Activated CD8-positive, alpha-beta memory T cell treated with anti-CD3 and anti-CD28 coated beads, Interleukin-2, amount 10 ng/mL, durations not matched to agents 7 days and 5 days (primary cell): ENCODE measurements at places on chromosomes 5 and 9. TPM values are rescaled to one million over a fixed set of nuclear protein-coding genes. Genes with fewer than 3 reads are reported as not detected.

The NSA2 gene
- 101 TPM for total RNA-seq

The PLCXD3 gene
- total RNA-seq: not detected

The FBXO38 gene
- 52.3 TPM for total RNA-seq

The ANGPTL2 gene
- total RNA-seq: not detected

DNA sequence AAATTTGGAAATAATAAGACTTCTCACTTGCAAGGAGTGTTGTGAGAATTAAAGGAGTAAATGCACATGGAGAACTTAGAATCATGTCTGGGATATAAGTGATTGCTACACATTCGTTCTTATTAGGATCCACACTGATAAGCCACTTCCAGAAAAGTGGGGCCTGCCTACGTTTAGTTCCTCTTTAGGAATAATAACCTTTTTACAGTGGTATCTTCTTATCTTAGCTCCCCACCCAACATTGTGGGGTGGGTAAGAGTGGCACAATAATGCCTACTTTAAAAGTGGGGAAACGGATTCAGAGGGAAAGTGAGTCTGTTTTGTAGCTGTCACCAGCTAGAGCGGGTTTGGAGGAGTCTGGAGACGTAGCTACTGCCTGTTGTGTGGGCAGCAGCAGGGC is 16.0 kb downstream of the DOCK2 start:
- peaks cover 97% of the 10 kb centered on the region for H3K4me1 ChIP-seq
- no peak for DNase-seq
- no peak overlapping the region for H3K27ac ChIP-seq

DNA sequence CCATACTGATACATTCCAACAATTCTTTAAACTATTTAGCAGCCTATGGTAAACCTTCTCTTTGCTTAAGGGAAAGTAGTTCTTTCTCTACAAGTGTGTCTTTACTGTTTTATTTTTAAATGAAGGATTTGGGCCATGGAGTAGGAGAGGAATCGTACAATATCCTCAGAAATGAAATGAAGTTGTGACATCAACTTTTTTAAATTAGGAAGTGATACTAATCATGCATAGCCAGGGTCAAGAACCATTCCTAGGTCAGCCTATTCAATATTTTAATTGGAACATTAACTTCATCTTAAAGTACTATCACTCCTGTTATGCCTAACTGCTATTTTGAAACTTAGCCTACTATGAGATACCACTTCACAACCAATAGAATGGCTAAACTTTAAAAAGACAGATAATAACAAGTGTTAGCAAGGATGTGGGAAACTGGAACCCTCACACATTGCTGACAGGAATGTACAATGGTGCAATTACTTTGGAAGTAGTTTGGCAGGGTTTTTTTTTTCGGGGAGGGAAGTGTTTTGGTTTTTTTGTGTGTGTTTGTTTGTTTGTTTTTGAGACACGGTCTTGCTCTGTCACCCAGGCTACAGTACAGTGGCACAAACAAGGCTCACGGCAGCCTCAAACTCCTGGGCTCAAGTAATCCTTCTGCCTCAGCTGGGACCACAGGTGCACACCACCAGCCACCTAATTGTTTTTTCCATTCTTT is 10.7 kb downstream of the AGTPBP1 start:
- H3K27me3 ChIP-seq: no peaks in the 10 kb centered on the region
- H3K4me1 ChIP-seq: peaks cover 66% of the 10 kb centered on the region
- no peak overlapping the region for H3K4me3 ChIP-seq

- no peaks in the 10 kb centered on the region for H3K27me3 ChIP-seq
- no peak overlapping the region for H3K27ac ChIP-seq
- H3K4me3 ChIP-seq: no peak overlapping the region
- no peaks in the 10 kb centered on the region for H3K36me3 ChIP-seq
Observed at GRCh38 chr9:115335439-115335838, 217.5 kb upstream of the TNC start.

DNA sequence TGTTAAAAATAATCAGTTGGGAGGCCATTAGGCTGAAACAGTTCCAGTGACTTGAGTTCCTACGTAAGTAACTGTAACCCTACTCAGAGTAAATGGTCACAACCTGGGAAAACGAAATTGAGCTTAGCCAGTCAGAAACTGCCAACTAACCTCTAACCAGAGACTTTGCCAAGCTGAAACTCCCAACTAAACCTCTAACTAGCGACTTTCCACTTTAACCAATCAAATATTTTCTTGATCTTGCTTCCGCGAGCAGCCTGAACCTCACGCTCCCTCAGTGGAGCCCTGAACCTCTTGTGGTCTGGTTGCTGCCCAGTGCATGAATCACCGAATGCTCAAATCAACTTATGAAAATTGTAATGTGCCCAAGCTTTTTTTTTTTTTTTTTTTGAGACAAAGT is 156.2 kb downstream of the MED10 start:
- H3K36me3 ChIP-seq: no peaks in the 10 kb centered on the region
- DNase-seq: no peak
- H3K27me3 ChIP-seq: no peaks in the 10 kb centered on the region
- no peak overlapping the region for H3K4me3 ChIP-seq

DNA sequence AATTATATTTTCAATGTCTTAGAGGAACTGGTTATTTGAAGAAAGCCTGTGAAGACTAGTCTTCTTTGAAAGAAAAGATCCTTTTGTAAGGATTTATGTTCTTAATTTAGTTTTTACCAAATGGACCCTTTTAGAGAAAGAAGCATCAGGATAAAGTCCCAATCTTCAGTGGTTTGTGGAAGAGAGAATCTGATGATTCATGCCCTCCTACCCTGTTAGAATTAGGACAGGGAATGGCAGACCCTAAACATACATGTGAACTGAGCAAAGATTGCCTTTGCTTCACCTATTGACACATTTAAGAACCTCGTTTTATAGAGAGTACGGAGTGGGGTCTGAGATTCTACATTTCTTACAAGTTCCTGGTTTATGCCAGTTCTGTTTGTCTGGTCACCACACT is 20.1 kb upstream of the TMEFF1 start:
- no peak overlapping the region for H3K27ac ChIP-seq
- H3K4me3 ChIP-seq: no peak overlapping the region
- H3K36me3 ChIP-seq: peaks cover 27% of the 10 kb centered on the region
- no peaks in the 10 kb centered on the region for H3K27me3 ChIP-seq
- no peak for DNase-seq

DNA sequence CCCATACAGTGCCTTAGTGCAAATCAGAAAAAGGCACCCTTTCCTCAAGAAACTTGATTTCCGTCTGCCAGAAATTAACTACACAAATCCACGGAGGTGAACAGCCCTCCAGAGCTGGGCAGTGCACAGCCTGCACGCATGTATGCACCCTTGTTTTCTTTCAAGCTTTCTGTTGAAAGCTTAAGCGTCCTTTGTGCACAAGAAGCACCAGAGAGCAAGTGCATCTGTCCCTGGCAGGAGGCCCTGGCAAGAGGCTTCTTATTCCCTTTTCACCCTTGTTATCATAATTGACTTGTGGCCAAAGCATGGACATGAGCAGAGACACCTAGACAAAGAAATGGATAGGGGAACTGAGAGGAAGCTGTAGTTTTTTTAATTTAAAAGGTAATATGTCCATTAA is 47.4 kb upstream of the ATG10 start:
- peaks cover 2% of the 10 kb centered on the region for H3K4me1 ChIP-seq
- no peak for DNase-seq
- no peaks in the 10 kb centered on the region for H3K36me3 ChIP-seq
- H3K4me3 ChIP-seq: no peak overlapping the region
- no peaks in the 10 kb centered on the region for H3K27me3 ChIP-seq
- H3K27ac ChIP-seq: no peak overlapping the region

- no peak within 1 kb of the TSS for H3K27ac ChIP-seq
- H3K4me1 ChIP-seq: no peaks in the 10 kb centered on the region
- H3K4me3 ChIP-seq: no peak within 1 kb of the TSS
- peak; percentile 40 for DNase-seq
- no peaks in the 10 kb centered on the region for H3K36me3 ChIP-seq
- H3K27me3 ChIP-seq: peaks cover 16% of the 10 kb centered on the region
Observed at GRCh38 chr5:128965011-128965637, at the start of gene SLC27A6. SLC27A6 (plus strand) TSS chr5:128965488; CDS start chr5:128966138, 650 bp downstream.

DNA sequence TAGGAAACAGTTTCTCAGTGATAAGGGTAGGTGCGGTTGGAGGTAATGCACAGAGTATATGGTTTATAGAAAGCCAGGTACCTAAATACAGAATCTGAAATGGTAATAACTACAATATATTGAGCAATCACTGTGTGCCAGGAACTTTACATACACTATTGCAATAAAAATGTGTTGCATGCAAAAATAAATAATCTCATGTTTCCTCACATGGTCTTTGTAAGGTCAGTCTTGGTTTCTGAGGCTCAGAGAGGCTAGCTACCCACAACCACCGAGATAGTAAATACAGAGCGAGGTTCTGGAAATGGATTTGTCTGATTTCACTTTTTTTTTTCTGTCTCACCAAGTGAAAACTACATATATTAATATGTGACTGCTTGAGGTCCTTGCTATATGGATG is 128.9 kb downstream of the CAMK4 start:
- H3K27me3 ChIP-seq: no peaks in the 10 kb centered on the region
- H3K4me1 ChIP-seq: peaks cover 5% of the 10 kb centered on the region
- peaks cover 47% of the 10 kb centered on the region for H3K36me3 ChIP-seq
- H3K27ac ChIP-seq: no peak overlapping the region
- no peak overlapping the region for H3K4me3 ChIP-seq

GRCh38 chr5:33840927-33841547 is 50.8 kb downstream of the ADAMTS12 start:
- peaks cover 4% of the 10 kb centered on the region for H3K36me3 ChIP-seq
- H3K27ac ChIP-seq: no peak overlapping the region
- H3K4me1 ChIP-seq: peaks cover 14% of the 10 kb centered on the region
- DNase-seq: peak; percentile 46
- no peak overlapping the region for H3K4me3 ChIP-seq

DNA sequence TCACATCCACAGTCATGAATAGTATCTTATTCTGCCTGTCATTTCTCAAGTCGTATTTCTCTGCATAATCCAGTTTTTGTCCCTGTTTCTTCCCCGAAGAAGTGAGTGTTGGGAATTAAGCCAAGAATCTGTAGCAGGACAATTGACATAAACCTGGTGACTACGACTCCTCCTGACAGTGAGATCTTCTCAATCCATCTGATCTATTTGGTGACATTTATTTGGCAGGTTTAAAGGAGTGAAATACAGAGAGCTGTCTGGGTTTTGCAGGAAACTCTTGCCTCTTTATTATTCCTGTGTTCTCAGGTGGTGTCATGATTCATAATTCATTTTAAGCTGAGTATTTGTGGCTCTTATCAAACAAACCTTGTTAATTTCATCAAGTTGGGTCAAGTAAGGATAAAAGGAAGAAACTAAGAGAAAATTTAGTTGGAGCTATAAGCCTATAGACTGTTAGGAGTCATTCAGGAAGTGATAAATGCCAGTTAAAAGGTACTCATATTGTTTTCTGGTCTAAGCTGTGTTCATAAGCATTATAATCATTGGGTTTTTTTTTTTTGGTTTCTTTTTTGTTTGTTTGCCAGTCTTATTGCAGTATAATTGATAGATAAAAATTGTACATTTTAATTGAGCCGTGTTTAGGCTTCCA is 95.9 kb upstream of the PCSK1 start:
- peaks cover 3% of the 10 kb centered on the region for H3K27me3 ChIP-seq
- no peak overlapping the region for H3K27ac ChIP-seq
- H3K4me3 ChIP-seq: no peak overlapping the region
- H3K36me3 ChIP-seq: no peaks in the 10 kb centered on the region
- H3K4me1 ChIP-seq: no peaks in the 10 kb centered on the region
- no peak for DNase-seq

- peaks cover 46% of the 10 kb centered on the region for H3K27me3 ChIP-seq
- no peak overlapping the region for H3K4me3 ChIP-seq
- H3K27ac ChIP-seq: peak overlapping the region; percentile 15
- H3K36me3 ChIP-seq: peaks cover 52% of the 10 kb centered on the region
- peaks cover 69% of the 10 kb centered on the region for H3K4me1 ChIP-seq
Observed at GRCh38 chr5:175654339-175654738, 3.5 kb upstream of the HRH2 start.

DNA sequence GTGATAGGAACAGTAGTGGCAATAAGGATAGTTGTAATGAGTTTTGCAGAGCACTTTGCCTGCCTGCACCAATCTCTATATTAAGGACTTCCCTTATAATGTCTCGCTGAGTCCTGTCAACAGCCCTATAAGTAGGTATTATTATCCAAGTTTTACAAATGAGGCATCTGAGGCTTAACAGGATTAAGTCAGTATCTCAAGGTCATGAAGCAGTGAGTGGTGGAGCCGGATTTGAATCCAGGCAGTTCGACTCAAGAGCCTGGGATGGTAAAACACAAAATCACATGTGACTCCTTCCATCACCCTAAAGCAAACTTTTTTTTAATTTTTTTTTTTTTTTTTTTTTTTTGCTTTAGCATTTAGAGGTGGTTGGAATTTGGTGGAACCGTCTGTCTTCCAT is 59.0 kb upstream of the RARS1 start:
- no peaks in the 10 kb centered on the region for H3K36me3 ChIP-seq
- no peaks in the 10 kb centered on the region for H3K27me3 ChIP-seq
- no peak overlapping the region for H3K4me3 ChIP-seq
- no peak overlapping the region for H3K27ac ChIP-seq

DNA sequence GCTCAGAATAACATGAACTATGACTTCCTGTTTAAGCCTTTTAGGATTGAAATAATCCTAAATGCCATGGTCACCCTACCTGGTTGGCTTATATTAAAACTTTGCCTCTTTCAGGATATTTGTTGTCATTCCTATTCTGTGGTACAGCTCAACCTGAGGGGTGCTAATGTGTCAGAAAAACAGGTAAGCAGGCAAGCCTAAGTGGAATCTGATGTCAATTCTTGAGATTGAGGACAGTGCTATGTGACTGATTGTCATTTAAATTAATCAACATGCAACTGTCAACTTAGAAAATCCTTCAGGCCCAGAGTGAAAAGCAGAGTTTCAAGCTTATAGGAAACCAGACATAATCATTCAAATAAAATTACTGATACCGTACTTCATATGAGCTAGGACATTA is 2.6 kb upstream of the RORB start:
- H3K27ac ChIP-seq: no peak overlapping the region
- no peak for DNase-seq
- H3K27me3 ChIP-seq: peaks cover 48% of the 10 kb centered on the region
- no peak overlapping the region for H3K4me3 ChIP-seq
- peaks cover 21% of the 10 kb centered on the region for H3K4me1 ChIP-seq
- H3K36me3 ChIP-seq: no peaks in the 10 kb centered on the region

GRCh38 chr5:138037271-138037670 is 4.4 kb upstream of the FAM13B start:
- H3K36me3 ChIP-seq: peaks cover under 1% of the 10 kb centered on the region
- no peaks in the 10 kb centered on the region for H3K27me3 ChIP-seq
- H3K27ac ChIP-seq: no peak overlapping the region
- H3K4me3 ChIP-seq: no peak overlapping the region

DNA sequence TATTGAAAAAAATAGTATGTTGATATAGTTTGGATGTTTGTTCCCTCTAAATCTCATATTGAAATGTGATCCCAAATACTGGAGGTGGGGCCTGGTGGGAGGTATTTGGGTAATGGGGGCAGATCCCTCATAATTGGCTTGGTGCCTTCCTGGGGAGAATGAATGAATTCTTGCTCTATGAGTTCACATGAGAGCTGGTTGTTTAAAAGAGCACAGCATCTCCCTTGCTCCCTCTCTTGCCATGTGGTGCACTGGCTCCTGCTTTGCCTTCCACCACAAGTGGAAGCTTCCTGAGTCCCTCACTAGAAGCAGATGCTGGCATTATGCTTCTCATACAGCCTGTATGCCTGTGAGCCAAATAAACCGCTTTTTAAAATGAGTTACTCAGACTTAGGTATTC is 154.8 kb downstream of the ADAMTS6 start:
- no peaks in the 10 kb centered on the region for H3K4me1 ChIP-seq
- no peak for DNase-seq
- no peak overlapping the region for H3K4me3 ChIP-seq
- no peaks in the 10 kb centered on the region for H3K36me3 ChIP-seq
- H3K27ac ChIP-seq: no peak overlapping the region

- DNase-seq: no peak
- H3K27me3 ChIP-seq: peaks cover 18% of the 10 kb centered on the region
- no peak overlapping the region for H3K4me3 ChIP-seq
- no peak overlapping the region for H3K27ac ChIP-seq
- H3K36me3 ChIP-seq: no peaks in the 10 kb centered on the region
Observed at GRCh38 chr5:132277256-132277655, 16.9 kb upstream of the SLC22A4 start.
